NCI-H2107 (cell line): ENCODE measurements at places on chromosomes 1 and 21.

DNA sequence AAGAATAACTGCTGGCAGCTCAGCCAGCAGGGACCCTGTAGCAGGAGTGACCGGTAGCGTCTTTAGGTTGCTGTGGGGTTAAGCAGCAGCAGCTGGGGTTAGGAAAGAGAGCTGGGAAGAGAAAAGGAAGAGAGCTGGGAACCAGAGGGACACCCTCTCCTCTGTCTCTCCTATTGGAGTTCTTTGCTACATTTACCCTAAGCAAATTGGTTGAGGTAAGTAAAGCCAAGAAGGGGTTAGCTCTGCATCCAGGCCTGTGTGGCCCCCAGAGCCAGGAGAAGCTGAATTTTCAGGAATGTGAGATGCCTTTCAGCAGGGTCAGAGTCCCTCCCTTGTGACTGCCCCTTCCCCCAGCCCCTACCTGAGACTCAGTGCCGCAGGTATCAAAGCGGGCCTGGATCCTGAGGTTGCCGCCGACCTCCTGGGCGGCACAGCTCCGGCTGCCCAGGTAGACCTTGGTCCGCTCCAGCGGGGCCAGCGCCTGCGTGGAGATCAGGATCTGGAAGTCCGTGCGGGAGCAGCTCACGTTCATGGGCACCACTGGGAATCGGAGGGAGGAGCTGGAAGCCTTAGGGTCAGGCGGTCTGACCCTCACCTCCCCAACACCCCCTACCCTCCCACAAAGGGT, 16.4 kb downstream of the CDCP2 start:
- no peak for DNase-seq

DNA sequence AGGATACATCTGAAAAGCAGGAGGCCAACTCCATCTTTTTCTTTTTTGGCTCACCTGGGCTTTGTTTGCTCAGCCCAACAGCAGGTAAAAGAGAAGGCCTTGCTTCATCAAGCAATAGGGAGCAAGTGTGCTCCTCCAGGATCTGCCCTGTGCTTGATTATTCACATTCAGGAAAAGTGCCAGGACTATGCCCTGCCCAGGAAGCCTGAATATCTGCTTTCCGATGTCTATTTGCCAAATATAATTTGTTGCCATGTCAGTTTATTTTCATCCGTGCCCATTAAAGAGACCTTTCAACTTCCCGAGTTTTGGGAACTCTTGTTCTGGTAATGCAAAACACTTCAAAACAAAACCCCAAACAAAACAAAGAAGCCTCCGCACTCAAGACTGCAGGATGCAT, 185.3 kb downstream of the CDC7 start:
- DNase-seq: no peak

GRCh38 chr1:215606564-215607168, 39.6 kb downstream of the KCTD3 start:
- DNase-seq: no peak

- no peak for DNase-seq
These were observed 157.7 kb downstream of the HHIPL2 start for GRCh38 chr1:222390181-222390580.

- DNase-seq: no peak
These were observed 122.3 kb downstream of the SNX7 start for GRCh38 chr1:98783821-98784220.
